ENCODE measurements at places on chromosomes 2 and 18. TPM values are rescaled to one million over a fixed set of nuclear protein-coding genes. Genes with fewer than 3 reads are reported as not detected.

GRCh38 chr18:59516356-59517155 is 157.5 kb upstream of the LMAN1 start:
- peak overlapping the region; percentile 76 for H3K27ac ChIP-seq
- H3K4me1 ChIP-seq, result peaks cover 54% of the 10 kb centered on the region
- H3K27me3 ChIP-seq, result no peaks in the 10 kb centered on the region
- DNase-seq, result peak; percentile 79
- H3K4me3 ChIP-seq, result no peak overlapping the region

SLC40A1 gene
- 48.5 TPM for total RNA-seq

DNA sequence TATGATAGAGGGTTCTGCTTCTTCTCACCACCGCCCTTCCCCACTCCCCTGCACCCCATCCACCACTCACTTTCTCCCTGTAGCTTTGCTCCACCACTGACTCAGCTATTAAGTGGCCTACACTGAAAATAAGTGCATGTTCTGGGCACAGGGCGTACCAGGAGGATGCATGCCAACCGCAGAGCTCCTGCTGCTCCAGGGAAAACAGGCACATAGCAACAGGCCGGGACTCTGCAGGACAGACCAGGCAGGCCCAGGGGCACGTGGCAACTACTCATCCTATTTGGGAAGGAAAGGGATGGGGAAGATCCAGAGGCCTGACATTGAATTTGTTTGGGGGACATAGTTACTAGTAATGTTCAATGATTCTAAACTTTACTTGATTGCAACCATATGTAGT is 28.4 kb downstream of the ARL4C start:
- no peaks in the 10 kb centered on the region for H3K4me1 ChIP-seq
- no peaks in the 10 kb centered on the region for H3K27me3 ChIP-seq
- no peak overlapping the region for H3K4me3 ChIP-seq
- no peak for DNase-seq
- no peak overlapping the region for H3K27ac ChIP-seq

SLC9A4 gene
- total RNA-seq, result not detected

DNA sequence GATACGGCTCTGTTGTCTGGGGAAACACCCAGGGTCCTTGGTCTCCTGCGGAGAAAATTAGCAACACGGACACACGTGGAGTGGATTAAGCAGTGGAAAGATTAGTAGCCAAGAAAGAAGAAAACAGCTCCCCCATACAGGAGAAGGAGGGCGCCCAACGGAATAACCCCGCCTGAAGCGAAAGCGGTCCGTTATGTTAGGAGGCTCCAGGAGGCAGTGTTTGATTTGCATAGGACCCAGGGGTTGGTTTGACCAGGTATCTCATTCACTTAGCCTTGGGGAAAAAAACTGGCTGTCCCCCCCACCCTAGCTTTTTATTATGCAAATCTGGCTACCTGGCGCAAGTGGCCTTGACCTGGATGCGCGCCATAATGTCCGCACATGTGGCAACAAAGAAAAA is 170.1 kb upstream of the KYNU start:
- H3K36me3 ChIP-seq, result no peaks in the 10 kb centered on the region
- no peak overlapping the region for H3K27ac ChIP-seq
- DNase-seq, result no peak
- no peaks in the 10 kb centered on the region for H3K4me1 ChIP-seq

DNA sequence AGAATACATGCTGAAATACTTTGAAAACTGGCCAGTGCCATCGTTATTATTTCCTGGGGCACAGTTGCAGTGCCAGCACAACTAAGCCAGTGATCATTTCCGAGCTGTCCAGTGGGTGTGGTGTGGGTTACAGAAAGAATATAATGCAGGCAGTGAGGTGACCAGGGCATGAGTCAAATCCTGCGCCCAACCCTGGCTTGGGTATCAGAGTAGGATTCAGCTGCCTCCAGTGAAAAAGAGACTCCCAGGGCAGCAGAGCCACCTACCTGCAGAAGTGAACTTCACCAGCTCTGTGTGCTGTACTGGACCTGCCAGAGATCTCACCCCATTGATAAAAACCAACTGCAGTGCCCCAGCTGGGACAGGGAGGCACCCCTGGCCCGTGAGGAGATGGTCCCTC is 18.0 kb downstream of the SLC9A2 start:
- no peak overlapping the region for H3K27ac ChIP-seq
- no peaks in the 10 kb centered on the region for H3K4me1 ChIP-seq
- H3K36me3 ChIP-seq, result no peaks in the 10 kb centered on the region
- no peak for DNase-seq
- H3K27me3 ChIP-seq, result no peaks in the 10 kb centered on the region

CRYGA gene
- not detected for total RNA-seq

- DNase-seq, result no peak
- H3K4me3 ChIP-seq, result no peak overlapping the region
- H3K4me1 ChIP-seq, result peaks cover 15% of the 10 kb centered on the region
- no peaks in the 10 kb centered on the region for H3K36me3 ChIP-seq
Observed at GRCh38 chr2:191857259-191857805, 10.4 kb upstream of the CAVIN2 start.

ANKRD62 gene
- not detected for total RNA-seq

DNA sequence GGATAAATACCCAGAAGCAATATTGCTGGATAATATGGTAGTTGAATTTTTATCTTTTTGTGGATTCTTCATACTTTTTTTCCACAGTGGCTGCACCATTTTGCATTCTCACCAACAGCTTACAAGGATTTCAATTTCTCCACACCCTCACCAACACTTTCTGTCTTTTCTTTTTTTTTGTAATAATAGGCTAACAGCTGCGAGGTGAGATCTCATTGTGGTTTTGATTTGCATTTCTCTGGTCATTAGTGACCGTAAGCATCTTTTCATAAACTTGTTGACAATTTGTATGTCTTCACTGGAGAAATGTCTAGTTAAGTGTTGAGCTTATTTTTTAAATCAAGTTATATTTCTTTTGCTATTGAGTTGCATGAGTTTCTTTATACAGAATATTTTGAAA is 17.6 kb upstream of the SLC9A2 start:
- H3K36me3 ChIP-seq, result no peaks in the 10 kb centered on the region
- H3K4me1 ChIP-seq, result no peaks in the 10 kb centered on the region
- no peak overlapping the region for H3K4me3 ChIP-seq
- no peaks in the 10 kb centered on the region for H3K27me3 ChIP-seq
- no peak overlapping the region for H3K27ac ChIP-seq

DNA sequence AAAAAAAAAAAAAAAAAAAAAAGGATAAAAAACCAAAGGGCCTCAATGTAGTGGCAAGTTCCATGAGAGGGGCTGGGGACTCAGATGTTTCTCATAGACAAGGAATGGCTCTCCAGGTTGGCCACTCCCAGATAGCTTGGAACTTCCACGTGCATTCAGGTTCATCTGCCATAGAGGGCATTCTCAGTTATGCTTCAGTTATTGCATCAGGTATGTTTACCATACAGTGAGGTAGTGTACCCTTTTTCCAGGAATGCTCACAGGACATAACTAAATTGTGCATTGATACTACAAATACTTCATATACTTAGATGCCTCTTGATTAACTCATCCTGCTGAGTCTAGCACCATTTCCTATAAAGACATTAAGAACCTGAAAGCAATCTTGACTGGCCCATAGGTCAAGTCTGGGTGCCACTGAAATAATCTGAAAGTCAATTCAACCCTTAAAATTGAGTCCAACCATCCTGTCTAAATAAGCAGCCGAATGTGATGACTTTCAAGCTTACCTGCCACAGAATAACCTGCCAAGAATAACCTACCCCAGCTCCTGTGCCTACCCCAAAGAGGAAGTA is 14.6 kb upstream of the KLHL23 start:
- no peak overlapping the region for H3K27ac ChIP-seq
- no peak overlapping the region for H3K4me3 ChIP-seq
- H3K27me3 ChIP-seq, result no peaks in the 10 kb centered on the region

- H3K4me1 ChIP-seq, result no peaks in the 10 kb centered on the region
- no peak for DNase-seq
- no peaks in the 10 kb centered on the region for H3K36me3 ChIP-seq
- peaks cover 7% of the 10 kb centered on the region for H3K27me3 ChIP-seq
- H3K4me3 ChIP-seq, result no peak overlapping the region
Observed at GRCh38 chr2:234414596-234414995, 82.3 kb downstream of the ARL4C start.

CERKL gene
- total RNA-seq, result not detected

DNA sequence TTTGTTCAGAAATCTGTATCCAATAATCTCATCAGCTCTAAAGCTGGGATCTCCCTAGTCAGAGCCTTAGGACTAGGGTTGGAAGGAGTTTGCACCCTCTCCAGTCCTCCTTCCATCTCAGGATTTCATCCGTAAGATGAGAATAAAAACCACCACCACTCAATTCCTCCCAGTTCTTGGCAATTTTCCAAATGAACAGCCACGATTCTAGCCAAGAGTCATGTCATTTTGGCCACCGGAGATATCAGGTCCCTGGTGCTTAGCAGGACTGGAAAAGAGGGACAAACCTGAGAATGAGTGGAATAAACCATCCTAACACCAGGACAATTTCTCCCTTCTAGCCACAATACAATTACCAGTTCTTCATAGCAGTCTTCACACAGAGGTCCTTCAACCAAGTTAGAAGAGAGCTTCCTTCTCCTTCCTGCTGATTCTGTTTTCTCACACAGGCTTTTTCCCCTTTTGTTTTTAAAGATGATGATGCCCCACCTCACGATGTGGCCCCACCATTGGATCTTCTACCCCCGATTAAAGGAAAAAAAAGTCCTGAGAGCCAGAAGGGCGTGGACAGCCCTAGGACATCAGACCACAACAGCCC is 36.2 kb downstream of the KIAA2012 start:
- no peaks in the 10 kb centered on the region for H3K4me1 ChIP-seq
- DNase-seq, result no peak
- no peak overlapping the region for H3K27ac ChIP-seq
- H3K4me3 ChIP-seq, result no peak overlapping the region
- H3K36me3 ChIP-seq, result no peaks in the 10 kb centered on the region

DNA sequence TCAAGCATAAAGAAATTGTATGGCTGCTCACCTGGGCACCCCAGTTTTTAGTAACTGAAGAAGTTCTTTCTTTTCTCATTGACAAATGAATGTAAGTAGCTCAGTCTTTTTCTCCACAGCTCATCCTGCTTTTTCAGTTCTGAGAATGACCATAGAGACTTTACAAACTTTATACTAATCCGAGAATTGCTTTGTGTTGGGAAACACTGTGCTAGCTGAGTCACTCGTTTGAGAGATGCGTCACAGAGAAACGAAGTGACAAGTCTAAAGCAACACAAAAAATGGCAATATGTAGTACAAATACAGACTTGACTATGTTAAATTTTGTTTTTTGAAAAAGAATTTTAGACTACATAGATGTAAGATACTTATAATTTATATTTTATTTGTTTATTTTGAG is 9.0 kb downstream of the LRRTM4 start:
- DNase-seq, result no peak
- no peaks in the 10 kb centered on the region for H3K4me1 ChIP-seq
- H3K4me3 ChIP-seq, result no peak overlapping the region
- no peaks in the 10 kb centered on the region for H3K27me3 ChIP-seq
- no peak overlapping the region for H3K27ac ChIP-seq

KIAA1328 gene
- total RNA-seq, result 14.7 TPM

GNLY gene
- not detected for total RNA-seq

C2orf74 gene
- total RNA-seq, result 36.1 TPM

DNA sequence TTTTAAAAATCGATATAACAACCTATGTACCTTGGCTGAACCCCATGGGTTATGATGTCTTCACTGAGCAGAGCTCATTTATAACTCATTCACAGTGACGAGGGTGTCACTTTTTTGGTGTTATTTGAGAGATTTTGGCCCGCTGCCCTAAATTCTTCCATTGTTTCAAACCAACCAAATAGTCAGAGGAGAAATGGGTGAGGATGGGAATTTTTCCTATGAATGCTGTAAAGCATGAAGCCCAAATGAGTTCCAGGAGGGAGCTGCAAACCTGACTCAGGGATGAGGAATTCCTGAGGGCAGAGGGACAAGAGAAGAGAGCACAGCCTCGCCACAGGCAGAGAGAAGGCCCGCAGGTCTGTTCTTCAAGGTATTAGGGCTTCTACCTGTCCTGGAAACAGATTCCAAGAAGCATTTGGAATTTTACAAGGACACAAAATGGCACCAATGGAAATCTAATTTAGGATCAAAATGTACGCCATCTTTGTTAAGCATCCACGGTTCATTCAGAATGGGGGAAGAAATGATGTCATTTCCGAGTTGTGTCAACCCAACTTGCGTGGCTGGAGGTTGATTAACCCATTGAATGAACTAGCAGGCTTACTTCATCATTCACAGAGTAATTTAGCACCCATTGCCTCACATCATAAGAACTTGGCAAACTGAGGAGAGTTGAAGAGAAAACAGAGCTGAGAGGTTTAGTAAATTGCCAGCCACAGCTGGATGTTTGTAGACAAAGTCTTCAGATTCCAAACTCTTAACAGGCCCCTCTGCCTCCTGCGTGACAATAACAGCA is 133.5 kb downstream of the LAMA3 start:
- DNase-seq, result no peak
- H3K27me3 ChIP-seq, result no peaks in the 10 kb centered on the region
- peaks cover 23% of the 10 kb centered on the region for H3K4me1 ChIP-seq
- no peaks in the 10 kb centered on the region for H3K36me3 ChIP-seq
- no peak overlapping the region for H3K27ac ChIP-seq

Data from sigmoid colon (tissue), 7 donors.